Activated T-cell treated with anti-CD3 and anti-CD28 coated beads, Interleukin-2, amount 50 U/mL, for 72 hours (primary cell): ENCODE measurements at places on chromosomes 2 and 18. TPM values are rescaled to one million over a fixed set of nuclear protein-coding genes. Genes with fewer than 3 reads are reported as not detected.

The KCNIP3 gene
- not detected for total RNA-seq

- DNase-seq = peak; percentile 79
Measured at GRCh38 chr2:113117541-113118262, 9.7 kb upstream of the IL1RN start.

DNA sequence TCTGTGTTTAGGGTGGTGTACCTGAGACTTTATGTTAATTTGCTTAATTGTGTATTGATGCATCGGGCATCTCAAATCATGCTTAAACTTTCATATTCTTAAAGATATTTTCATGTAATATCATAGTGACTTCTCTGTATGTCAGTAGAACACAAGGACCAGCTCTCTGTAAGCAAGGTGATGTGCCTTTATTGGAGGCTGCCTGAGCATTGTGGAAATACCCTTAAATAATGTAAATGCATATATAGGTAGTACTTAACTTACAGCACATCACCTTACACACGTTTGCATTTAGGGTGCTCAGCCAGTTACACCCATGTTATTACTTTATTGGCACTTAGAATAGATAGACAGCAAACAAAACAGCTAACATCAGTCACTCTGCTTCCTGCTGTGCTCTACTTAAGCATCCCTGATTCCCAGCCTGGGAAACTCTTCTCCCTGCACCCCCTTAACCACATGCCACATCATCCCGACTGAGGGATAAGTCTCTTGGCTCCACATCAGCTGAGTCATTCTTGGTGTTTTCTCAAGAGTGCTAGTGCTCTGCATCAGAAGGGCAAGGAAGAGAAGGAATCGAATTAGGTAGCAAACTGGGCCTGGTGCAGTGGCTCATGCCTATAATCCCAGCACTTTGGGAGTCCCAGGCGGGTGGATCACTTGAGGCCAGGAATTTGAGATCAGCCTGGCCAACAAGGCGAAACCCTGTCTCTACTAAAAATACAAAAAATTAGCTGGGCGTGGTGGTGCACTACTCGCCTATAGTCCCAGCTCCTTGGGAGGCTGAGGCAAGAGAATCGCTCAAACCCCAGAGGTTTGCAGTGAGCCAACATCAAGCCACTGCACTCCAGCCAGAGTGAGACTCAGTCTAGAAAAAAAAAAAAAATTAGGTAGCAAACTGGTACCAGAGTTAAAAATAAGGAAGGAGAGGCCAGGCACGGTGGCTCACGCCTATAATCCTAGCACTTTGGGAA, 108.7 kb downstream of the MAP3K20 start:
- DNase-seq = no peak

The RAD51AP2 gene
- not detected for total RNA-seq

The C2orf78 gene
- total RNA-seq = not detected

GRCh38 chr2:64296695-64297346, 152.6 kb upstream of the PELI1 start:
- no peak for DNase-seq

- DNase-seq = no peak
Measured at GRCh38 chr18:57542126-57542525, 44.4 kb downstream of the FECH start.

The ITGA6 gene
- 8.6 TPM for total RNA-seq

The CRYGD gene
- not detected for total RNA-seq

GRCh38 chr2:198162276-198162675, 357.9 kb downstream of the PLCL1 start:
- DNase-seq = no peak

GRCh38 chr2:223747392-223748042, 89.9 kb downstream of the AP1S3 start:
- DNase-seq = no peak

DNA sequence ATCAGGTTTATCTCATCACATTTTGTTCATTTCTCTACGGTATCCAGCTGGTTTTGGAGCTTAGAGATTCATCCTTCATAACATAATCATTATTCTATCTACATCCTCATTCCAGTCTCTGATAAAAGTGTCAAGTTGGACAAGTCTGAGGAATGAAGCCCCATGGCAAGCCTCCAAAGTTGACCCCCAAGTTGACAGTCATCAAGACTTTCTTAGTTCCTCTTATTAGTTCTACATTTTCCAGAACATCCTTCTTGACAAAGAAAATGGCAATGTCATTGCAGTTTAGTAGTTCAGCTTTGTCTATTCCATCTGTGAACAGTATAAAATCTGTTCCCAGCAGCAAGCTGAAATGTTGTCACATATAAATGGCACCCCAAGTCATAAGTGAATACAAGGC, 4.5 kb upstream of the TMSB10 start:
- no peak for DNase-seq

The MEIS1 gene
- not detected for total RNA-seq

The C2orf66 gene
- total RNA-seq = 0.60 TPM

The SMCHD1 gene
- 137 TPM for total RNA-seq

DNA sequence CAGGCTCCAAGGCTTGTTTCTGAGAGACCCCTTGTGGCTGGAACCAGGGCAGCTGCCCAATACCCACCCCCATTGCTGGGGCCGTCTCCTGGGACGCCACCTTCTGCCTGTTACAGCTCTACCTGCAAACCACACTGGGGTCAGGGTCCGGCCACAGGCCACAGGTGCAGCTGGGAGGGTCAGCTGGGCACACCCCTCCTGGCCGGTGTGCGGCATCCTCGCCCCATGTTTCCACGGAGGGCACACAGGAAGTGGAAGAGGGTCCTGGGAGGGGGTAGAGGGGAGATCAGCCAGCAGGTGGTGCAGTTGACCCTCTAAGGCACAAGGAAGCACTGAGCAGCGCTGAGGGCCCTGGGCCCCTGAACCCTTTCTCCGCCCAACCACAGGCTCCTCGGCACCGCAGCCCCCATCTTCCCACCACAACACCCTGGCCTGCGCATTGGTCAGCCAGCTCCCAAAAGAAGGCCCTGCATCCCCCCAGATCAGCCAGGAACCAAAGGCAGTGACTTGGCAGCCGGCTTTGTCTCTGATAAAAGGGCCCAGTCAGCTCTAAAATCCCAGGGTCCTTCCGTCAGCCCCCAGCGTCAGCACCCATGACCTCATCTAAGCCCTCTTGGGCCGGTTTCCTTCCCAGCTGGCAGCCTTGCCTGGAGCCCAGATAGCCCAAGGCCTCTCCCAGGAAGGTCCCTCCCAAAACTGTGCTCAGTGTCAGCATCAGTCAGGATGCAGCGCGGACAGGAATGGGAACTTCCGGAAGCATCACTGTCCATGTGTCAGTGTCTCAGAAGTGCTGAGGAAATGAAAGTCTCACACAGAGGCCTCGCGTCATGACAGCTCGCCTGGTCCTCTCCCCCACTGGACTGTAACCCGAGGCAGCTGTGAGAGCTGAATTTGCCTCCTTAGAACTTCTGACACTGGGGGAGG, 1.7 kb downstream of the ERFE start:
- DNase-seq = peak; percentile 30
